ENCODE measurements at places on chromosomes 2 and 18.

DNA sequence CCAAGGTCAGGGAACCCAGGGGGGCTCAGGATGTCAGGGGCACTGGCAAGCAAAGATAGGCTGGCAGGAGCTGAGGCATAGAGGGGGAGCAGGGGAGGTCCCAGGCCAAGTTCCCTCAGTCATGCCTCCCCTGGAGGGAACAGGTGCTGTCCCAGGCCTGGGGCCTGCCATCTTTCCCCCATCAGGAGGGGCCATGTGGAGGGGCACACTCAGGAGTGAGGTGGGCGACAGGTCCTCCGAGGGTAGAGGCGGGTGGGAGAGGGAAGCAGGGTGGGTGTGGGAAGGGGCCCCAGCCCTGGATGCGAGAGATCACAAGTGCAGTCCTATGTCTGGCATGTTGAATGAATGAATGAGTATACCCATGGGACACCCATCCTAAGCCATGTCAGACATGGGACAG, 127.7 kb upstream of the GLI2 start:
- DNase-seq: no peak

- no peak for DNase-seq
Observed at GRCh38 chr2:160290598-160290997, 90.5 kb upstream of the ITGB6 start.

GRCh38 chr2:219285894-219286425, 6.8 kb downstream of the DNAJB2 start:
- peak; percentile 73 for DNase-seq

GRCh38 chr2:134178138-134178877, 75.6 kb upstream of the MGAT5 start:
- DNase-seq: no peak

Measured in glutamatergic neuron (in vitro differentiated cells).